ENCODE measurements at places on chromosomes 5 and 9.
A peak's percentile ranks its signal among the peaks of the same experiment; 100 is the strongest.

GRCh38 chr5:97453263-97453662 lies 270.2 kb upstream of the RIOK2 start:
- no peak overlapping the region for H3K27ac ChIP-seq
- DNase-seq, result no peak
- H3K4me1 ChIP-seq, result no peaks in the 10 kb centered on the region
- H3K4me3 ChIP-seq, result no peak overlapping the region

- no peaks in the 10 kb centered on the region for H3K36me3 ChIP-seq
- peak overlapping the region; percentile 79 for H3K27ac ChIP-seq
- DNase-seq, result no peak
- no peaks in the 10 kb centered on the region for H3K27me3 ChIP-seq
Observed at GRCh38 chr9:12814877-12815237, 40.0 kb downstream of the LURAP1L start.

GRCh38 chr5:9919306-9920030 lies 289.3 kb upstream of the TAS2R1 start:
- no peaks in the 10 kb centered on the region for H3K4me1 ChIP-seq
- H3K4me3 ChIP-seq, result no peak overlapping the region
- no peak for DNase-seq
- no peaks in the 10 kb centered on the region for H3K36me3 ChIP-seq

GRCh38 chr5:24365406-24365805 lies 279.4 kb downstream of the CDH10 start:
- H3K4me1 ChIP-seq, result no peaks in the 10 kb centered on the region
- H3K36me3 ChIP-seq, result no peaks in the 10 kb centered on the region

DNA sequence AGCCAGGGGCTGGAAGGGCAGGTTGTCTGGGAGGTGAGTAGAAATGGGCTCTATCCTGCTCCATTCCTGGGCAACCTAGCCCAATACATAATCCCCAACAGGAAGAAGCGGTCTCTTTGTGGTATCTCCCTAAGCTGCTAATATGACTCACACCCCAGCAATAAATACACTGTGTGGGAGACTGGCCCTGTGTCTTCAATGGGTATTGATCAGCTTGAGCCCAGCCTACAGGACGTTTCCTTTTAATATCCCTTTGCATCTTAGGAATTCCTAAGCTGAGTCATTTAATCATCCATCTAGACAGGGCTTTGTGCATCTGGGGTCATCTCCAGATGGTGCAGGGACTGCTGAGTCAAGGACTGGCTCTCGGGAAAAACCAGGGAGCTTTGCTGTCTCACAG lies 207.0 kb upstream of the PANK3 start:
- H3K36me3 ChIP-seq, result no peaks in the 10 kb centered on the region
- H3K4me3 ChIP-seq, result no peak overlapping the region
- no peak overlapping the region for H3K27ac ChIP-seq
- H3K27me3 ChIP-seq, result no peaks in the 10 kb centered on the region

GRCh38 chr9:135896205-135896604 lies 11.1 kb downstream of the CAMSAP1 start:
- no peak overlapping the region for H3K4me3 ChIP-seq
- no peaks in the 10 kb centered on the region for H3K36me3 ChIP-seq
- no peak overlapping the region for H3K27ac ChIP-seq
- no peak for DNase-seq

- no peak overlapping the region for H3K4me3 ChIP-seq
- DNase-seq, result no peak
- H3K27me3 ChIP-seq, result no peaks in the 10 kb centered on the region
- H3K27ac ChIP-seq, result no peak overlapping the region
- H3K4me1 ChIP-seq, result peaks cover 8% of the 10 kb centered on the region
Observed at GRCh38 chr9:133821601-133822429, 83.7 kb upstream of the SARDH start.

- DNase-seq, result no peak
- H3K4me1 ChIP-seq, result peaks cover 1% of the 10 kb centered on the region
- H3K36me3 ChIP-seq, result no peaks in the 10 kb centered on the region
Observed at GRCh38 chr5:53355316-53355715, 125.1 kb upstream of the FST start.

- no peak for DNase-seq
- no peak overlapping the region for H3K27ac ChIP-seq
- no peaks in the 10 kb centered on the region for H3K27me3 ChIP-seq
- H3K4me1 ChIP-seq, result no peaks in the 10 kb centered on the region
Observed at GRCh38 chr9:120360510-120360909, 219.5 kb downstream of the CDK5RAP2 start.

DNA sequence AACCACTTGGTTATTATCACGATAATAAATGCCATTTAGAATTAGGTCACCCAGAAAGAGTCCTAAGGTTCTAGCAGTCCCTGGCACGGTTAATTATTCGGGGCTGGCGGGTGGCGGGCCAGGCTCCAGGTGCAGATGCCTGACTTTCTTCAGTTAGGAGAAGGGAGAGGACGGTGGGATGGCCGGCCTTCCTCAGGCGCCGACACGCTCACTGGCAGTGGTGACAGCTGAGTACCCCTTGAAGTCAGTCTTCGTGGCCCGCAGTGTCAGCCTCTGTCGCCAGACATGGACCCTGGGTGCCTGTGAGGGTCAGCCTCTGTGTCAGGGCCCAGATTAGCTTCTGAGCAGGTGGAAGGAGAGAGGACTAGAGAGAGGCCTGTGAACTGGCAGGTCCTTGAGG lies 21.1 kb upstream of the EXOC3 start:
- H3K4me3 ChIP-seq, result no peak overlapping the region
- DNase-seq, result no peak
- H3K27ac ChIP-seq, result no peak overlapping the region
- no peaks in the 10 kb centered on the region for H3K36me3 ChIP-seq

DNA sequence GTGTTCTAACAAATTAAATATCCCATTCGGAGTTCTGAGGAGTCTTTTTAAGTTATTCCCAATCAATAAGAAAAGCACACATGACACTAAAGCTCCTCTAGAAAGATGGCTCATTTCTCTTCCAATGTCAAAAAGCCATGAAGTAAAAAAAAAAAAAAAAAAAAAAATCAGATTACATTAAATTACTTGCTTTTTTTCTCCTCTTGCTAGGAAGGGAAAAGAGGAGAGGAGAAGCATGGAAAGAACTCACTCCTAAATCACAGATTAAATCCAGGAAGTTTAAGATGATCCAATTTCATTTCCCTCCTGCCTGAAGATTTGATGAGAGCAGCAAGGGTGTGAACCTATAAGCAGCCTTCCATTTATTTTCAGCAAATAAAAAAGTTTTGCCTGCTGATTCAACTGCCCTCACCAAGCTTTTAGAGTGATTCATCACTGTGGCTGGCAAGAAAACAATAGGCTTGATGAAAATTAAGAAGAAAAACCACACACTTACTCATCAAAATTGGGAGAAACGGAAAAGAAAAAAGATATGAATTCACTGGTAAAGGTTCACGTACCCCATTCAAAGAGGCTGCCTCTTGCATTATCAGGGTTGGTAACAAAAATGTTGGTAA lies 19.7 kb downstream of the MYO10 start:
- no peaks in the 10 kb centered on the region for H3K36me3 ChIP-seq
- H3K27me3 ChIP-seq, result no peaks in the 10 kb centered on the region
- DNase-seq, result no peak

DNA sequence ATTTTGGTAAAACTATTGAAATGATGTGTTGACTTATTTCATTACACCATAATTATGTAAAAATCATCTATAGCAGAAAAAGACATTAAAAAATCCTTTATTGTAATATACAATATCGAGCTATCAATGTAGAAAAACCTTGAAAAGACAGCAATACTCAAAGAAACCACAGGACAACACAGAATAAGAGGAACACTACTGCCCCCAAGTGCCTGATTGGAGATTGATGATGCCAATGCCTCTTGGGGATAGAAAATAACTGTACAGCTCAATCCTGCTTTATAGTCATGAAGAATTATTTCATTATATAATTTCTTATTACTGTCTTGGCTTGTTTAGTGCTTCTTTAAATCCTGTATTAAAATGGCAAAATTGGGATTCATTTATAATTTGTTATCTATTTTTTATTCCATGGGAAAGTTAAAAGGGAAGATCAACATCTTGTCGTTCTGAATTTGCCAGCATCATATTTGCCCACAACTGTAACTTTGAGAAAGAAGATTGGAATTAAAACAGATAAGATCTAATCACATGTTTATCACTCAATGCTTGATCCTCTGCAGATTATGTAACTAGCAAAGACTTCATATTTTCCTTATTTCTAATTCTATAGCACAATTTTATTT lies 337.5 kb downstream of the CDH9 start:
- no peak overlapping the region for H3K4me3 ChIP-seq
- no peaks in the 10 kb centered on the region for H3K4me1 ChIP-seq
- no peak overlapping the region for H3K27ac ChIP-seq
- DNase-seq, result no peak

DNA sequence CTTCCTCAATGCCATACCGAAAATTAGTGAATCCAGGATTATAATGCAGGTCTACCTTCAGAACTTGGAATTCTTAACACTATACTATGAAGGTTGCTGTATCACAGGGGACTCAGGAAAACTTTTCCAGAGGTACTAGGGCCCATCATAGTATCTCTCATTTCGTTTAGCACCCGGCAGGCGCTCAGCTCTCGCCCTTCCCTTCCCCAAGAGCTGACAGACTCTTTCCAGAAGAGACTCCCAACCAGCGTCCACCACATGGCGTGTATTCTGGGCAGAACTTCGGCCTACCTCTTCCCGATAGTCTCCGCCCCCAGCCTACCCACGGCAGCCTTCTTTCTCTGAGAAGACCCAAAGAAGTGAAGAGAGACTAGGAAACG lies 271 bp downstream of the NOL8 start:
- no peaks in the 10 kb centered on the region for H3K36me3 ChIP-seq
- peak overlapping the region; percentile 70 for H3K4me3 ChIP-seq
- H3K27me3 ChIP-seq, result no peaks in the 10 kb centered on the region

- H3K4me3 ChIP-seq, result no peak overlapping the region
- no peaks in the 10 kb centered on the region for H3K36me3 ChIP-seq
- no peaks in the 10 kb centered on the region for H3K27me3 ChIP-seq
- peak overlapping the region; percentile 95 for H3K27ac ChIP-seq
- peaks cover 68% of the 10 kb centered on the region for H3K4me1 ChIP-seq
Observed at GRCh38 chr9:127535396-127535795, 76.7 kb upstream of the STXBP1 start.

- no peak for DNase-seq
- peak overlapping the region; percentile 53 for H3K27ac ChIP-seq
- H3K4me3 ChIP-seq, result no peak overlapping the region
- peaks cover 14% of the 10 kb centered on the region for H3K36me3 ChIP-seq
Observed at GRCh38 chr9:101480386-101480785, 44.8 kb upstream of the ALDOB start.

GRCh38 chr5:172878933-172879752 lies 45.1 kb downstream of the ERGIC1 start:
- no peak for DNase-seq
- peak overlapping the region; percentile 10 for H3K4me3 ChIP-seq
- no peaks in the 10 kb centered on the region for H3K27me3 ChIP-seq
- peak overlapping the region; percentile 66 for H3K27ac ChIP-seq
- H3K36me3 ChIP-seq, result no peaks in the 10 kb centered on the region
- peaks cover 41% of the 10 kb centered on the region for H3K4me1 ChIP-seq

DNA sequence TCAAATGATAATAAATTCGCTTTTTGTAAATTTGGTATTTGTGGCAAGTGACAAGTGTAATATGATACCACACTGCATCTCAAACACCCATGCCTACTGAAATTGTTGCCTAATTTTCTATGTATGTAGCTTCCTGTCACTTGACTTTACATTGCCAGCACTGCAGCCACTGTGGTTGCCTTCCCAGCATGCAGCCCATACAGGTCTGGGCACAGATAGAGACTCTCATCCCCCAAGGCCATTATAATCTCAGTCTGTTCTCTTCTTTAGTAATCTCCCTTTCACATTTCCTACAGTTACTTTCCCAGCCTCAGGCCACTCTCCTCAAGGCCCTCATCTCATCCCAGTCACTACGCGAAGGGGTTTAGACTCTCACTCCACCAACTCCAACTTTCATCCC lies 1200.6 kb downstream of the PTPRD start:
- no peak overlapping the region for H3K27ac ChIP-seq
- no peaks in the 10 kb centered on the region for H3K36me3 ChIP-seq
- H3K4me1 ChIP-seq, result no peaks in the 10 kb centered on the region

DNA sequence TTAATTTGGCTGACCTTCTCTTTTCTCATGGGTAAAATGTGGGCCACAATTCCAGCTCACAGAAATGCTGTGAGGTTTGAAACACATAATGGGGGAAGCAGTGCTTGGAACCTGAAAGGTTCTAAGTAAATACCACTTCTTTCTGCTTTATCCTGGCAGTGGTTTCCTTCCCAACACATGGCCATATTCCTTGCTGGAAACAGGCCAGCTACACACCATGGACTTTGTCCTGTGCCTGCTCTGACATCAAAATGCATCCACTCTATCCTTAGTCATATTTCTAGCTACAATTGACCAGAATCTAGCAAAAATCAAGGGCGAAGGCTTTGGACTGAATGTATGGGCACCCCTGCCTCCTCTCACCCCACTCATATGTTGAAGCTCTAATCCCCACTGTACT lies 93.1 kb upstream of the TRPC7 start:
- no peak for DNase-seq
- H3K27ac ChIP-seq, result no peak overlapping the region
- no peak overlapping the region for H3K4me3 ChIP-seq
- no peaks in the 10 kb centered on the region for H3K36me3 ChIP-seq
- H3K4me1 ChIP-seq, result no peaks in the 10 kb centered on the region

- no peaks in the 10 kb centered on the region for H3K36me3 ChIP-seq
- H3K4me1 ChIP-seq, result no peaks in the 10 kb centered on the region
- H3K27ac ChIP-seq, result no peak overlapping the region
- H3K27me3 ChIP-seq, result no peaks in the 10 kb centered on the region
- H3K4me3 ChIP-seq, result no peak overlapping the region
Observed at GRCh38 chr5:151890299-151890698, 34.4 kb downstream of the GLRA1 start.

DNA sequence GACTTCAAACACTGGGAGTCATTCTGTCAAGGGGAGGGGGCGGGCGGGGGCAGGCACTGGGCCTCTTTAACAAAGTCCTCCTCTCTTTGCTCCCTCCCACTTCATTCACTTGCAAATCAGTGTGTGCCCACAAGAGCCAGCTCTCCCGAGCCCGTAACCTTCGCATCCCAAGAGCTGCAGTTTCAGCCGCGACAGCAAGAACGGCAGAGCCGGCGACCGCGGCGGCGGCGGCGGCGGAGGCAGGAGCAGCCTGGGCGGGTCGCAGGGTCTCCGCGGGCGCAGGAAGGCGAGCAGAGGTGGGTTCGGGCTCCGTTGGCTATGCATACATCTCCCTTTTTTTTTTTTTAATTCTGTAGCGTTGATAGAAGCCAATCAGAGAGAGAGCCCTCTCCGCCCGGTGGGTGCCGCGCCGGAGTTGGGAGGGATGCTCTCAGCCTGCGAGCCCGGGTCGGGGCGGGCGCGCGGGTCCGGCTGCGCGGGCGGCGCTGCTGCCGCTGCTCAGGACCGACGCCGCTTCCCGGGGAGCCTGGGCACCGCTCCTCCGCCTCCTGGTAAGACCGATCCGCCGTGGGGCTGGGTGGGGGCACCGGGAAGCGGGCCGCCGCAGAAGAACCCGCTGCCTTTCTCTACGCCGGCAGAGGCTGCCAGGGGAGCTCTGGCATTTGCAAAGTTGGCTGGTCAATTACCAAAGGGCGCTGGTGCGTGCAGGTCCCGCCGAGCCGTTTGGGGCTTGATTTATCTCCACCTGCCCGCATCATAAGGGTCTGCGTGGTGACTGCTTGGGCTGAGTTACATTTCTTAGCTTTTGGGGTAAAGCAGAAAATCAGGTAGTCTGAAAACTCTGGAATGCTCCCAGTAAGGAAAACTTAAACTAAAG lies at the start of gene CDH6:
CDH6 (plus strand) TSS at position 96 of the 877 bp plus-strand sequence. CDS start 73,788 bp downstream, outside the sequence.
- H3K4me3 ChIP-seq, result peak within 1 kb of the TSS; percentile 49
- H3K4me1 ChIP-seq, result no peaks in the 10 kb centered on the region
- no peaks in the 10 kb centered on the region for H3K27me3 ChIP-seq
- DNase-seq, result no peak
- peak within 1 kb of the TSS; percentile 52 for H3K27ac ChIP-seq
- H3K36me3 ChIP-seq, result no peaks in the 10 kb centered on the region

All from vagina (tissue), 2 donors.